K562 (cell line): ENCODE measurements at places on chromosomes 1 and 21. TPM values are rescaled to one million over a fixed set of nuclear protein-coding genes. Genes with fewer than 3 reads are reported as not detected.

Gene AUNIP
- 30.9 and 31.7 TPM in 2 replicates for total RNA-seq

Gene PPFIA4
- 1.9 and 2.0 TPM in 2 replicates for total RNA-seq

Gene BRINP3
- total RNA-seq: 0.16 and 0.31 TPM in 2 replicates

Gene F5
- 0.07 and 0.13 TPM in 2 replicates for total RNA-seq

Gene CD101
- 0.35 and 0.36 TPM in 2 replicates for total RNA-seq

Gene SPATA21
- 0.13 TPM in 1 of 2 replicates, not detected in the other for total RNA-seq

- no peak overlapping the region for H3K27ac ChIP-seq
- no peak overlapping the region for H3K4me3 ChIP-seq
- no peak for DNase-seq
- H3K4me1 ChIP-seq: no peaks in the 10 kb centered on the region
- no peaks in the 10 kb centered on the region for H3K36me3 ChIP-seq
Measured at GRCh38 chr1:58608297-58608696, 31.2 kb upstream of the TACSTD2 start.

DNA sequence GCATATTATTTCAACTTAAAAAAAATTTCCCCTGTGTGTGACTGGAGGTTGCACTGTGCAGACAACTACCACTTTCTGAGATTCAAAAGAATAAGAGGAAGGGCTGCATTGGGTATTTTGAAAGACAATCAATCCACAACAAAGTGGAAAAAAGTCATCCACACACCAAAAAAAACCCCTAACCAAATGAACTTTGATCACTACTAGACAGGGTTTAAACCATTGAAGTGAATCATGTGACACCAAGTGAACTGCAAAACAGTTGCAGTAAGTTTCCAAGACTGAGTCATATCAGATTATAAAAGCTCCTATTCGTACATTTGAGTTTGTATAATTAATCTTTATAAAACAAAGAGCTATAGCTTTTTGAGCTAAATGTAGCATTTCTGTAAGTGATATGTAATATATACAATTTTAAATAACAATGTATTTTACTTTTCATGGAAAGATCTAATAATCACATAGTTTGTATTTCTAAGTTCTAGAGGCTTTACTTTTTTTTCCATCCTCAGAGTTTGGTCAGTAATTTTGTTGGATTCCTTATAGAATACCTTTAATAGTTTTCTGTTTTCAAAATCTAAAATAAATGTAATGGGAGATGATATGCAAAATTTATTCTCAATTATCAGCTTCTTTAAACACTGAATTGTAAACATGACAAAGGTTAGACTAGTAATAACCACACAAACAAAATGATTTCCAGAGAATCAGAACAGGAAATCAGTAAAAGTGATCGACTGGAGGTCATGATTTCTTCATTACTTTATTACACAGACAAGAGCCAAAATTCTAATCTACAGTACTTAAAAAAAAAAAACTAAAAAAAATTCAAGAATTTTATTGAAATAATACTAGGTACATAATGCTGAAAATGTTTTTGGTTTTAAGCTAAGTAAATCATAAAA lies 50.5 kb upstream of the GFI1 start:
- H3K36me3 ChIP-seq: no peaks in the 10 kb centered on the region
- H3K4me3 ChIP-seq: no peak overlapping the region
- no peaks in the 10 kb centered on the region for H3K27me3 ChIP-seq

- H3K27ac ChIP-seq: no peak overlapping the region
- no peaks in the 10 kb centered on the region for H3K4me1 ChIP-seq
- no peak overlapping the region for H3K4me3 ChIP-seq
- H3K27me3 ChIP-seq: no peaks in the 10 kb centered on the region
- no peak for DNase-seq
- no peaks in the 10 kb centered on the region for H3K36me3 ChIP-seq
Measured at GRCh38 chr1:220487297-220487820, 40.6 kb upstream of the MARK1 start.

- peaks cover 4% of the 10 kb centered on the region; the same call in 1 of the 3 replicates for H3K4me1 ChIP-seq
- H3K36me3 ChIP-seq: no peaks in the 10 kb centered on the region
- H3K4me3 ChIP-seq: peak overlapping the region; percentile 52
- DNase-seq: peak; percentile 5
- peaks cover 4% of the 10 kb centered on the region; the same call in 1 of the 2 replicates for H3K27me3 ChIP-seq
Measured at GRCh38 chr1:243849421-243850201, 432 bp downstream of the AKT3 start.

- no peaks in the 10 kb centered on the region for H3K4me1 ChIP-seq
- no peak overlapping the region for H3K27ac ChIP-seq
- no peak for DNase-seq
- peaks cover 25% of the 10 kb centered on the region; the same call in 2 of the 3 replicates for H3K36me3 ChIP-seq
- no peak overlapping the region for H3K4me3 ChIP-seq
Measured at GRCh38 chr1:231374394-231374793, 36.3 kb downstream of the SPRTN start.

DNA sequence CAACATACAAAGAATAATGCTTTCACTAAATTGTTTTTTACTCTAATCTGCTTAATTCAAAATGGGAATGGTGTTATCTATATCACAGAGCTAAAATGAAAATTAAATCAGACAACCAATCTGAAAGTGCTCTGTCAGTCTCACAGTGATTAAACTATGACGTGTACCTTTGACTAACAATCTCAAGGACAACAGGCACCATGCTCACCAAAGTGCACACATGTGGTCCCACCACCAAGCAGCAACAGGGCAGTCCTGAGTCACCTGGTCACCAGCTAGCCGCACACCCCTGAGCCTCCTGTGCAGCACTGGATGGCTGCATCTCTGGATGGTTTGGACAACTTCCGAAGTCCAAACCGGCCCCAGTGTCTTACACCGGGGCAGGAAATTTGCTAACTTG lies 54.5 kb upstream of the NADK start:
- peaks cover 74% of the 10 kb centered on the region for H3K36me3 ChIP-seq
- H3K4me1 ChIP-seq: no peaks in the 10 kb centered on the region
- DNase-seq: no peak
- H3K4me3 ChIP-seq: no peak overlapping the region
- H3K27ac ChIP-seq: no peak overlapping the region

DNA sequence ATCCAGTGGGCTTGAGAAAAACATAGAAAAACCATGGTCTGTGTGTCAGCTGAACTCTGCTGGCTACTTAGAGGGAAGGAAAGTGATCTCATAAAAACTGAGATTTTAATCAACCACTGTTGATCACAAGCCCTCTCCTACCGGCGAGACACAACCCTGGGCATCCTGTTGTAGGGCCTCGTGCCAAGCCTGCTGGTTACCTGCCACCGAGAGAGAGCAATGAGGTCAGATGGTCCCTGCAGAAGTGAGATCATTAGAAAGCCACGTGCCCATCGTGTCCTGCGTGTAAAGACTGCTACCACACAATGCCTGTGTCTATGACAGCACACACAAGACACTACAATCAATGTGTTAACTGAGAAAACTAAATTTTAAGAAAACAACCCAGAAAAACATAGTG lies 41.7 kb upstream of the GPR153 start:
- H3K4me1 ChIP-seq: peaks cover 10% of the 10 kb centered on the region
- DNase-seq: no peak
- H3K4me3 ChIP-seq: no peak overlapping the region

DNA sequence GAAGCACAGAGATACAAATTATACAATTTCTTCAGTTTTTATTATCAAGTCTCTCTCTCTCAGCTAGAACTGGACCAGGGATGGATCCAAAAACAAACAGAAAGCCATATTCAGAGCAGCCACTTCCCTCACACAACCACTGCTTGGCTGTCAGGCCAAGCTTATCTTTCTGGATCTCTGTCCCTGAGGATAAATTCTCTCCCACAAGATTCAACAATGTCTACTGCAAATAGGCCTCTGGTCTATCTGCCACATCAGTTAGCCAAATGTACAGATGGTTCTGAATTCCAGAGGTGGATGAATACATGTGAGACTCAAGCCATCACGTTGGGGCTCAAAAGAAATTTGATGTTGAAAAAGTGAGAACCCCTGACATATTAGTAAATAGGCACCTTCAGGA lies 350.9 kb downstream of the LTN1 start:
- H3K36me3 ChIP-seq: no peaks in the 10 kb centered on the region
- no peak for DNase-seq
- H3K4me3 ChIP-seq: no peak overlapping the region
- no peak overlapping the region for H3K27ac ChIP-seq

DNA sequence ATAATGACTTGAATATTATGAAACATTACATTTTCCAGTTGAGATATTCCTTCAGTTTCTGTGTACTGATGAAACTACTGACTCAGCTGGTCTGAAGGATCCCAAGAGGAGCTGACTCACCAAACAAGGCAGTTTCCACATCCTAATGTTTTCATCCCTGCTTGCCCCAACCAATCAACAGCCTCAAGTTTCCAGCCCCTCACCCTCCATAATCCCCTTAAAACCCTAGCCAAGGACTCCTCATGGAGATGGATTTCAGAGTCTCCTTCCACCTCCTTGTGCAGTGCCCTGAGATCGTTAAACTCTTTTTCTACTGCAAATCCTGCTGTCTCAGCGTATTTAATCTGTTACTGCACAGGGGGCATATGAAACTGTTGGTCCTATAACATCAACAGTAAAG lies 83.1 kb upstream of the HAO2 start:
- H3K4me3 ChIP-seq: no peak overlapping the region
- H3K36me3 ChIP-seq: no peaks in the 10 kb centered on the region
- no peaks in the 10 kb centered on the region for H3K27me3 ChIP-seq
- no peak for DNase-seq
- H3K27ac ChIP-seq: no peak overlapping the region

DNA sequence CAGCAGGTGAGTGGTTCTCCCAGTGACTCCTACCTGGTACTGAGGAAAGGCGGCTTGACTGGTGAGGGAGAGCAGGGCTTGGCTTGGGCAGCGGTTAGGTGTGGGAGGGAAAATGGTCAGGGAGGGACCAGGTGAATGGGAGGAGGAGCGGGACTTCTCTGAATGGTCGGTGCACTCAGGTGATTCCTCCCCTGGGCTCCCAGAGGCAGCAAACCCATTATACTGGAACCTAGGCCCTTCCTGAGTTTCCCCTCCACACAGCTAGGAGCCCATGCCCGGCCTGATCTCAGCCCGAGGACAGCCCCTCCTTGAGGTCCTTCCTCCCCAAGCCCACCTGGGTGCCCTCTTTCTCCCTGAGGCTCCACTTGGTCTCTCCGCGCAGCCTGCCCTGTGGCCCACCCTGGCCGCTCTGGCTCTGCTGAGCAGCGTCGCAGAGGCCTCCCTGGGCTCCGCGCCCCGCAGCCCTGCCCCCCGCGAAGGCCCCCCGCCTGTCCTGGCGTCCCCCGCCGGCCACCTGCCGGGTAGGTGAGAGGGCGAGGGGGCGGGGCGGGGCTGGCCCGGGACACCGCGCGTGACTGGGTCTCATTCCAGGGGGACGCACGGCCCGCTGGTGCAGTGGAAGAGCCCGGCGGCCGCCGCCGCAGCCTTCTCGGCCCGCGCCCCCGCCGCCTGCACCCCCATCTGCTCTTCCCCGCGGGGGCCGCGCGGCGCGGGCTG lies 2.3 kb downstream of the ARTN start:
- peaks cover 28% of the 10 kb centered on the region for H3K4me1 ChIP-seq
- H3K27me3 ChIP-seq: no peaks in the 10 kb centered on the region
- DNase-seq: no peak
- peaks cover 4% of the 10 kb centered on the region; the same call in 2 of the 3 replicates for H3K36me3 ChIP-seq
- H3K27ac ChIP-seq: no peak overlapping the region
- H3K4me3 ChIP-seq: no peak overlapping the region

GRCh38 chr1:92478393-92478792 lies 8.3 kb downstream of the GFI1 start:
- DNase-seq: no peak
- no peak overlapping the region for H3K27ac ChIP-seq
- no peaks in the 10 kb centered on the region for H3K36me3 ChIP-seq

- no peak overlapping the region for H3K4me3 ChIP-seq
- H3K4me1 ChIP-seq: no peaks in the 10 kb centered on the region; the same call in 2 of the 3 replicates
- no peak overlapping the region for H3K27ac ChIP-seq
- no peaks in the 10 kb centered on the region for H3K36me3 ChIP-seq
Measured at GRCh38 chr21:25811186-25811585, 76.4 kb downstream of the GABPA start.

- H3K27me3 ChIP-seq: peaks cover 29% of the 10 kb centered on the region
- no peaks in the 10 kb centered on the region for H3K4me1 ChIP-seq
- no peaks in the 10 kb centered on the region for H3K36me3 ChIP-seq
- H3K27ac ChIP-seq: no peak overlapping the region
- no peak overlapping the region for H3K4me3 ChIP-seq
- DNase-seq: no peak
Measured at GRCh38 chr1:183230413-183230812, 44.3 kb downstream of the LAMC2 start.

DNA sequence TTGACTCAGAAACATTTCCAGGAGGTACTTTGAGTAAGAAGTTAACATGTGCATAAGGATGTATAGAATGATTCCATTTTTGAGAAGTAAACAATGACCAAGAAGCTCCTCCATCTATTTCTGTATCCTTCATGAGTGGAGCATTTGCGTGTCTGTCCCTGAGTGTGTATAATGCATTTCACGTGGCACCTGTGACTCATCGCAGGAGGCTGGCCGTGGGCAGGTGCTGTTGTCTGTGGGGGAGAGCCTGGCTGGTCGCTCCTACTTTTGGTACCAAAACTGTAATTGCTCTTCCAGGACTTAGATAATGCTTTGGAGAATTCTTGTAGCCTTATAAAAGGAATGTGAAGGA lies 16.5 kb downstream of the SLC37A1 start:
- peaks cover 80% of the 10 kb centered on the region for H3K27me3 ChIP-seq
- no peak overlapping the region for H3K27ac ChIP-seq
- no peak overlapping the region for H3K4me3 ChIP-seq

- H3K4me1 ChIP-seq: no peaks in the 10 kb centered on the region
- H3K27me3 ChIP-seq: peaks cover 6% of the 10 kb centered on the region
- no peak for DNase-seq
- H3K36me3 ChIP-seq: no peaks in the 10 kb centered on the region
Measured at GRCh38 chr1:110570901-110571300, 35.3 kb downstream of the KCNA2 start.

DNA sequence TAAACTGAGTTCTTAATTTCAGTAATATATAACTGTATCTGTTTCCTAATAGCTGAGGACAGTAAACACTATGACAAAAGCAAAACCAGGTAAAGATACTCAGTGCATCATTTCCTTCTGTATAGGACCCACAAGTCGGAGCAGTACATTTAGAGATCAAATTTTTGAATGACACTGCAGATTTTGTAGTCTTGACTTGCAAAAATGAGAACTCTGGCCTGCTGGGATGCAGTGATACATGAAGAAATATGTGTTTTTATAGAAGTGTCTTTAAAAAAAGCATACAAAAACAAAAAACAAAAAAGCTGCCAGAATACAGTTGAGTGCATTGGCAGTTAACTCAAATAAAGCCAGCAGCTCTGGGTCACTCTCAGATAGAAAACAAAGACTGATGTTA lies 19.0 kb downstream of the GART start:
- H3K4me1 ChIP-seq: no peaks in the 10 kb centered on the region
- peak overlapping the region; percentile 5; the same call in 1 of the 3 replicates for H3K27ac ChIP-seq
- H3K36me3 ChIP-seq: peaks cover 88% of the 10 kb centered on the region
- no peak overlapping the region for H3K4me3 ChIP-seq
- H3K27me3 ChIP-seq: no peaks in the 10 kb centered on the region

GRCh38 chr1:163076981-163077761 lies 8.0 kb downstream of the RGS4 start:
- H3K36me3 ChIP-seq: no peaks in the 10 kb centered on the region
- DNase-seq: no peak
- no peaks in the 10 kb centered on the region for H3K4me1 ChIP-seq
- H3K27me3 ChIP-seq: no peaks in the 10 kb centered on the region
- no peak overlapping the region for H3K4me3 ChIP-seq
